ENCODE measurements at places on chromosomes 2 and 18.

DNA sequence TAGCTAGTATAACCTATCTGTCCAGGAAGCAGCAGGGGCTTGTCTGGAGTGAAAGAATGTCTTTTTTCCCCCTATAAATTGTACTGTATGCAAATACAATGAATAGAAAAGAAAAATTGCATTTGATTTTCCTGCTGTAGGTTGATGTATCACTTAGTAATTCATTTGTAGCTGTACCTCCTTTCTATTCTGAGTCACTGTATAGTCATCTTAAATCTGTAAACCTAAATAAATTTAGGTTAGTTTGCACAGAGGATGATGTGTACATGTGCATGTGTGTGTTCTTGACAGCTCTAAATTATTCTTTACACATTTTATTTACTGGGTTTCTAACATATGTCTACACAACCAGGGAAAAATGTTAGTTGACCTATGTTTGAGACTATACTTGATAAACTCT is 478.7 kb upstream of the CNTNAP5 start:
- DNase-seq: no peak

- DNase-seq: no peak
These were observed 33.7 kb downstream of the DYSF start for GRCh38 chr2:71486881-71487640.

DNA sequence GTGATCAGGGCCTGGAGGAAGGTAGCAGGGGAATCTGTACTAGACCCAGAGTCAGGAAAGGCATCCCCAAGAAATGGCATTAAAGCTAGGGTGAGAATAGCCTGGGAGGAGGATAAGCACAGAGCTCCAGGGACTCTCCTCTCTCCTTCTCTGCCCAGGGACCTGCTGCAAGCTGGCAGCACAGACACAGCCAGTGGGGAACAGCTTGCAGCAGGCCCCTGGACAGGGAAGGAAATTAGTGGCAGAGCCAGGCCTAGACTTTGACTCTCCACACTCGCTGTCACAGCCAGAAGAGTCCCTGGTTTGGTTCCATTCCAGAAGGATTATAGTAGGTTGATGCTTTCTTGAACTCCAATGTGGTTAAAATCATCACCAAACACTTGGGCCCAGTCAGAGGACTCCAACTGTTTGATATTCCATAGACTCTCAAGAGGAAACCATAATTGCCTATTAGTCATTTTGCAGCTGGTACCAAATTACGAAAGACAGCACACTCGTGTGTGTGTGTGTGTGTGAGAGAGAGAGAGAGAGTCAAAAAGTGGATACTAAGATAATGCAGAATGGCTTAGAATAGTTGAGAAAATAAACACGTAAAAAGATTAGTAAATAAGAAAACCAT is 95.5 kb upstream of the ATP8B1 start:
- DNase-seq: no peak

GRCh38 chr18:32010124-32010721 is 8.4 kb upstream of the RNF125 start:
- DNase-seq: no peak

- DNase-seq: no peak
These were observed 471.4 kb upstream of the REG3G start for GRCh38 chr2:78553866-78554647.

DNA sequence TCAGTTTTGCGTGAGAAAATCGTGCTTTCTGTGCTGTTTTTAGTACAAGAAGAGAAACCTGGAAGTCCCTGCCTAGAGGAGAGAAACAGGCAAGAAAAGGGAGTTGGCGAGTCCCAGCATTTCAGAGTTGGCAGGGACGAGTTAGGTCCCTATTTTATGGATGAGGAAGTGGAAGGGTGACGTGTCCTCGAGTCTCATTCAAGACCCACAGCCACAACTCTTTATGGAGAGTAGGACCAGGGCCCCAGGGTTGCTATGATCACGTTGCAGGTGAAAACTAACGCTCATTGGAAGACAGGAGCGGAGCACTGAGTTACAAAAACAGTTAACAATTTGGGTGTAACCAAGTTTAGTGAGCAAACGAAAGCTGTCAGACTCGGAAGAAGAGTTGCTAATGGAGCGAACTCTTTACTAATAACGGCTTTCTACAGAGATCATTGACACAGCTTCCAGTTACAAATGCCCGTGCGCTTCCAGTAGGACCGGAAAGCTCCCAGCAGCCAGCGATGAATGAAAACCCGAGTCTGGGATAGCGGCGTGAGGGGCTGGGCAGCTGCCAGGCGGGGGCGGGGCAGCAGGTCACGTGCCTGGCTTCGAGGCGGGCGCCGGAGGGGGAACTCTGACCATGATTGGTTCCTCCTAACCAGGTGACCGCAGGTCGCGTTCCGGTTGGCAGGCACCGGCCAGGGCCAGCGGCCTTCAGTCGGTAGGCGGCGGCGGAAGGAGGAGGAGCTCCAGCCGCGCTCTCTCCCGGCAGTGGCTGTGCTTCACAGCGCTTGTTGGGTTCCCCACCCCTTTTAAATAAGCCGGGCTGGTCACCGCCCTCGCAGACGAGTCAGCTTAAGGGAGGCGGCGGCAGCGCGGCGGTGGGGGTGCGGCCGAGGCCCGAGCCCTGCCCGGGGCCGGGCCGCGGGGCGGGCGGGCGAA is at the start of gene CCNYL1:
Gene CCNYL1, plus strand, starts transcription at position 827 of the 927 bp plus-strand sequence. CDS start 257 bp downstream, outside the sequence.
- DNase-seq: peak; percentile 98

- DNase-seq: no peak
These were observed 716 bp upstream of the SLC39A10 start for GRCh38 chr2:195656161-195656858.

- DNase-seq: peak; percentile 52
These were observed 67.5 kb downstream of the EMILIN2 start for GRCh38 chr18:2914185-2914880.

DNA sequence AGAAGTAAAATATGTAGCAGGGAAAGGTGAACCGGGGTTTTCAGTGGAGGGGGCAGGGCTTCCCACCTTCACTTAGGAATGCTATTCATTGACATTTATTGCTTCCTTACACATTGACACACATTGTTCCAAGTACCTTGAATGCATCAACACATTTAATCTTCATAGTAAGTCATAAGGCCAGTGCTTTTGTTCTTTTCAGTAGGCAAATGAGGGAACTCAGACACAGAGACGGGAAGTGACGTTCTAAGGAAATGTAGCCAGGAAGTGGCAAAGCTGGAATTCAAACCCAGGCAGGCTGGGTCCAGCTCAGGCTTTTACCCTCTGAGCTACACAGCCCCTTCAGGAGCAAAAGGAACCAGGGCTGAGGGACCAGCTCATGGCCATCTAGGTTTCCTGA is 20.7 kb downstream of the BMP10 start:
- DNase-seq: no peak

DNA sequence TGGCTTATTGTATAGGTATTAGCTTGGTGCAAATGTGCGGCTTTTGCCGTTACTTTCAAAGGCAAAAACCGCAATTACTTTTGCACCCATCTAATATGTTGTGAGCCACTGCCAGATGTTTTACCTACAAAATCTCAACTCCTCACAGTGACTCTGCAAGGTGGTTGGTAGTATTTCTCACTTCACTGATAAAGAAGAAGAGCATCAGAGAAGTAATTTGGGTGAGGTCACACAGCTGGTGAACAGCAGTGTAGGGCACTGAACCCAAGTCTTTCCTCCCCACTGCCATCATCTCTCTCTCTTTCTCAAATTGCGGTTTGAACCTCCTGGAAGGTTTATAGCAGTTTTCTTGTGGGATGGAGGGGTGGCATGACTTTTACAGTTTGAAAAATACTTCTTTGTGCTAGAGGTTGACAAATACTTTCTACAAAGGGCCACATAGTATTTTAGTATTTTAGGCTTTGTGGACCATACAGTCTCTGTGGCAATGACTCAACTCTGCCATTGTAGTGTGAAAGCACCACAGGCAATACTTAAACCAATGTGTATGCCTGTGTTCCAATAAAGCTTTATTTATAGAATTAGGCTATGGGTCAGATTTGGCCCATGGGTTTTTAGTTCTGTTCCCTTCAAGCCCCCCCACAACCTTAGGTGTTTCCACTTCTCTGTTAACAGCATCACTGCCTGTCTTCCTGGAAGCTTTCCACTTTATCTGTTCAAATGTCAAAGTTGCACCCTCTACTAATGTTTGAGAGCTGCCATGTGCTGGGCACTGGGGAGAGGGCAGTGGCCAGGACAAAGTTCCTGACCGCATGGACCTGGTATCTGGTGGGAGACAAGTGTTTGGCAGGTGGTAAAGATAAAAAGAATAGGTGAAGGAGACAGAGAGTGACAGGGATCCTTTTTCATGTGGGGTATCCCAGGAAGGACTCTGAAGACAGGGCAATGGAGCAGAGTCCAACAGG is 30.1 kb downstream of the FHOD3 start:
- DNase-seq: no peak

DNA sequence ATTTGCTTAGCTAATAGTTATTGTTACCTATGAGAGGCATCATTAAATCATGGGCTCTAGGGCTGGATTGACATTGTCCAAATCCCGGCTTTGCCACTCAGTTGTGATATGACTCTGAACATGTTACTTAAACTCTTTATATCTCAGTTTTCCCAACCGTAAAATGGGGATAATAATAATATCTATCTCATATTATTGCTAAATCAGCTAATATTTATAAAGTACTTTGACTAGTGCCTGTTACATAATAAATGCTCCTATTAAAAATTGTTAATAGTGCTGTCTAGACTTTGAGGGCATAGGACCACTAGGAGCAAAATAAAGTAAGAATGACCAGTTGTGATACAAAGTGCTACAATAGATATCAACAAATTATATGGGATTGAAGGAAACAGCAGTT is 376.3 kb upstream of the FIGN start:
- no peak for DNase-seq

DNA sequence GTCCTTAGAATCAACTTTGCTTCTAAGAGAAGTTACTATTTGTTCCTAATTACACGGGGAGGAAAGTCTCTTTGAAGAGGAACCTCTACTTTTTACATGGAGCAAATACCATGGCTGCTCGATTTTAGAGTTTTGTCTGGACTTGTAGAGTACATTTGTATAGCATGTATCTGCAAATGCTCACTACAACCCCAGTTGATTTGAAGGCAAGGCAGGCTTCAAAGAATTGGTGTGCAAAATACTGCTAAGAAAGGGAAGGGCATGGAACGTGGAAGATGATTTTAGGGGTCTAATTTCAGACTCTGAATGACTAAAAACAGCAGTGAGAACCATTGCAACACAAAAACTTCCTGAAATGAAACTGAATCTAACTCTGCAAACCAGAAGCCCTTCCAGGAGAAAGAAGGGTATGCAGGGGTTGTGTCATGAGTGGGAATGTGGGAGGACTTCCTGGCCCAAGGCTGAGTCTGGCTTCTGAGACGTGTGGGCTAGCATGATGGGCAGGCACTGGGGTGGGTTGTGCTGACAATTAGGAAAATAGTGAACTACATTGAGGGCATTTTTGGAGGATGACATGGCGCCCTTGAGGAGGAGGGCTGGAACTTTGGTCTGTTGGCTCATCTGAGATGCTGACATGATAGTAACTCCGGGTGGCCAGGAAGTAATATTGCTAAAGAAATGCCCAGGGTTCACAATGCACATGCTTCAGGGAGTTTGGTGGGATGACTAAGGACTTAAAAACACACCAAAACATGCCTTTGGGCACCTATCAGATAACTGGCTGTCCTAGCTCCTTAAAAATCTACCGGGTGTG is 18.9 kb upstream of the IL1R2 start:
- no peak for DNase-seq

GRCh38 chr2:19883971-19884720 is 17.6 kb downstream of the TTC32 start:
- no peak for DNase-seq

DNA sequence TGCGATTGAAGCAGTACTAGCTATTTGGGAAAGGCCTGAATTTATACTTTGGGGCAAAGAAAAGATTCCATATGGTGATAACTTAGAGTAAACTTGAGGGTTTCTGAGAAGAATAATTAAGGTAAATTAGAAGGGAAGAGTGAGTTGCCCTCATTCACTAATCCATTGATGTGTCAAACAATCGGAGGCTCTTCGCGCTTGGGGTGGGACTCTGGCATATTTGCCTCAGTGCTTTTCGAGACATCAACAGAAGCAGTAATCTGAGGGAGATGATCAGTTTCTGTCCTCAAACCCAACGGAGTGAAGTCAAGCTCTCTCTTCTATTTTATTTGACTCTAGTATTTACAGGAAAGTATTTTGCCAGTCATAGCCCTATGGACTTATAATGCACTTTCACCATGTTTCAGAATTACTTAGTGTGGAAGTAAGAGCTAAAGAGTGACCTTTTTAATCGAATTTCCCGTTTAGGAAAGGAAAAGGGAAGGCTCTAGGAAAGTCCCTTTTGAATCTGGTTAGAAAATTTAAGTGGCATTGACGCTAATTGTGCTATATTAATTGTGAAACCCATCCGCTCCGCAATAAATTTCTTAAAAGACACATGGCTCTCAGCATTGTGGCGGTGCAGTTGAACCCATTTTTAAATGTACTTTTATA is 1.3 kb downstream of the RAB10 start:
- DNase-seq: no peak

- no peak for DNase-seq
These were observed 159.7 kb upstream of the AGAP1 start for GRCh38 chr2:235334179-235334578.

DNA sequence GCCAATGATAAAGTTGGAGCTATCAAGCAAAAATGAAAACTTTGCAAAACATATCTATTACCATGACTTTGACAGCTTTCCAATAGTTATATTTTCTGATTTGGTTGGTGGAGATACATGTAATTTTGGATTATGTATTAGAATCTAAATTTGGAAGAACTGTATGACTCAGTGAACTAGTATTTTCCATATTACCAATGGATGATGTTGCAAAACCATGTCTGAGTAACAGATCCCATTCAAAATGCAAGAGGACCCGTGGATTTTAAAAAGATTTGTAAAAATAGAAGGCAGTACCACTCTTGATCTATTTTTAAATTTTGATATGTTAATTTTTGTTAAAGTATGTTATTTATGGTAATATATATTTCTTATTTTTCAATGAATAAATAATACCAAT is 83.0 kb downstream of the TAF4B start:
- no peak for DNase-seq

DNA sequence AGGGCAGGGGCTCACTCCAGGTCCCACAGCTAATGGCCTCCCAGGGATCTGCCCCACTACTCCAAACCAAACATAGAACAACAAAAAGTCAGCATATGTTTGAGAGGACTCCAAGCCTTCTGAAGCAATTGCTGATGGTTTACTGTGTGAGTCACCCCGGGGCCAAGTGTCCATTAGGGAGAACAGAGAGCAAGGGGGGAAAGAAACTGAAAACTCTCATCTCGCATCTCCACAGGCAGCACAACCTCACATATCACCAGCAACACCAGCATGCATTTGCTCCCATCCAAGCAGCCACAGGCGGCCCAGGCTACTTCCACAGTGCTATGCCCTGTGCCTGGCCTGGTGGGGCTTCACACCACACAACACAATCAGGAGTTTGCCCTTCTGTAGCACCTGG is 39.1 kb downstream of the CYRIA start:
- DNase-seq: no peak

DNA sequence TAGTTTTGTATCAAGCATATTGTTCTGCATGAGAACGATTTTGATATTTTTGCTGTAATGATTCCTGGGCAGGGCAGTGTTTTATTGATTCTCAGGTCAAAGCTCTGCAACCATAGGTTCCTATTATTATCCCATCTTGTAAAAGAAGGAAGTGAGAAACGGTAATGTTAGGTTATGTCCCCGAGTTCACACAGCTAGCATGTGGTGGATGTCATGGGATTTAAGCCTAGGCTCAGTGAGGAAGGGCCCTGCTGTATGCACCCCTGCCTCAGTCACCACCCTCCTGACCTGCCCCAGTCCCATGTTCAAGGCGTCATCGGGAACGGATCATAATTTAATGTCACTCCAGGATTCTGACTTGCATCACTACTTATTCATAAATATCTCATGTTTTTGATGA is 10.7 kb downstream of the ACP1 start:
- no peak for DNase-seq

GRCh38 chr2:109134741-109135358 is 5.8 kb downstream of the SH3RF3 start:
- DNase-seq: no peak

- DNase-seq: no peak
These were observed 69.8 kb upstream of the TCF4 start for GRCh38 chr18:55657572-55658331.
